ENCODE measurements at places on chromosomes 1 and 21.

DNA sequence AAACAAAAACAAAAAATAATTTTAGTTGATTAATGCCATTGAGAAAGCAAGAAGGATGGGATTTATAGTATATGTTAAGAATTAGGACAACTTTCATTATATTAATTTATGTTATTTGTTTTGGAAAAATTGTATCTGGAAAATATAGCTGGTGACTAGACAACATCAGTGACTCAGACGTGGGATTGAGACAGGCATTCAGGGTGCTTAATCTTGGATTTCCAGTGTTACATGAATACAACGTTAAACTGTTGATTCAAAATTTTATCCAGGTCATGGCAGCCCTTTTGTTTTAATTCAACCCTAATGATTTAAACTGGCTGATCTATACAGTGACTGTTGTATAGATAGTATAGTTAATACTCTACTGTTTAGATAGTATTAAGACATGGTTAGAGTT lies 827.1 kb upstream of the B3GALT2 start:
- no peak for DNase-seq

DNA sequence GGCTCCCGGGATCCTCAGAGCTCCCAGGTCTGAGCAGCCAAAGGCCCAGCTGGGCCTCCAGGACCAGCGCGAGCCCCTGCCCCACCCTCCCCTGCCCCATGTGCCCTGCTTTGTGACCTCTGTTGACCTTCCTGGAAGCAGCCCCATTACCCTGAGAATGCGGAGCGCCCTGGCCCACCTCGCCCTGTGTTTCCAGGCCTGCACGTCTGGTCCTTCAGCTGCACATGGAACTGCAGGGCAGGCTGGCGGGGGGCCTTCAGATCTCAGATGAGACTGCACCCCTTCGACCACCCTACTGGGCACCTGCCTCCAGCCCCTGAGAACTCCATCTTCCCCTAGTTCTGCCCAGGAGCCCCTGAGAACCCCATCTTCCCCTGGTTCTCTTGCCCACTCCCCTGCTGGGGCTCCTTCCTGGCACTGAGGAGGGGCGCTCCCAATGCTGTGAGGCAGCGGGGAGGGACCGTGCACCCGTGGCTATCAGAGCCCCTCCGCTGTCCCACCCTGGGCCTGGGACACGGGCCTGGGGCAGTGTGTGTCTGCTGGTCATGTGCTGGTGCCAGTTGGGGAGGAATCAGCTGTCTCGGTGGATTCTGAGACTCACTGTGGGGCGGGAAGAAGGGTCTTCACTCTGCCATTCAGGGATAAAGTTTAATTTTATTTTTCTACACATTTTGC lies 25.1 kb downstream of the TMEM201 start:
- DNase-seq, result no peak

- no peak for DNase-seq
Observed at GRCh38 chr21:45309987-45310381, 22.3 kb upstream of the POFUT2 start.

- no peak for DNase-seq
Observed at GRCh38 chr21:38267991-38268863, 11.4 kb downstream of the KCNJ15 start.
